Uterine smooth muscle cell (primary cell): ENCODE measurements at places on chromosomes 6 and 20. TPM values are rescaled to one million over a fixed set of nuclear protein-coding genes. Genes with fewer than 3 reads are reported as not detected.

OGFR gene
- 48.4 and 51.5 TPM in 2 replicates for total RNA-seq

RBM24 gene
- total RNA-seq = 7.0 and 7.6 TPM in 2 replicates

TFAP2D gene
- total RNA-seq = not detected in 2 replicates

SLC39A7 gene
- 129 and 159 TPM in 2 replicates for total RNA-seq

NKAPL gene
- total RNA-seq = 1.00 and 1.9 TPM in 2 replicates

ENPP5 gene
- 0.50 and 0.55 TPM in 2 replicates for total RNA-seq

NKAIN2 gene
- not detected in 2 replicates for total RNA-seq

COL9A1 gene
- not detected in 2 replicates for total RNA-seq

ZNF391 gene
- total RNA-seq = 1.7 and 3.0 TPM in 2 replicates
